Stimulated activated CD8-positive, alpha-beta memory T cell treated with anti-CD3 and anti-CD28 coated beads, Interleukin-2, amount 100 ng/mL, for 1 hour (primary cell): ENCODE measurements at places on chromosomes 16 and 17.

DNA sequence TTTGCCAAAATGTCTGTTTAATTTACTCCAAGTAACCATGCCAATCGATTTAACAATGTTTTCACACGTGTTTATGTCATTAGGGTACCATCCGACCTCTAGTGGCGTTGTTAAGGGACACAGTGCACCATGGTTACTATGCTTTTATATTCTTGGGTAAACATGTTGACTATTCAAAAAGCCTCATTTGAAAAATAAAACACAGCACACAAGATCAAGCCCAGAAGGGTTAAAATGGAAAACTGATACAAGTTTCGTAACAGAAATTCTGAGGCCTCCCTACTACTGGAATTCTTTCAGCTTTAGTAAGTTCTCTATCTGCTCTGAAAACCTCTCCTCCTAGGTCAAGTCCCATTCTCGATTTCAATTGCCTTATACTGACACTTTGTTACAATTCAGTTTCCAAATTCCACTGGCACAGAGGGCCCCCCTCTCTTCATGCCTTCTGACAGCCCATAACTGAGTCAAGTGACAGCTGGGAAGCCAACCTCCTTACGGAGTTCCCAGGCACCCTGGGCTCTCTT is 2.1 kb downstream of the CFAP20 start:
- no peak for DNase-seq

DNA sequence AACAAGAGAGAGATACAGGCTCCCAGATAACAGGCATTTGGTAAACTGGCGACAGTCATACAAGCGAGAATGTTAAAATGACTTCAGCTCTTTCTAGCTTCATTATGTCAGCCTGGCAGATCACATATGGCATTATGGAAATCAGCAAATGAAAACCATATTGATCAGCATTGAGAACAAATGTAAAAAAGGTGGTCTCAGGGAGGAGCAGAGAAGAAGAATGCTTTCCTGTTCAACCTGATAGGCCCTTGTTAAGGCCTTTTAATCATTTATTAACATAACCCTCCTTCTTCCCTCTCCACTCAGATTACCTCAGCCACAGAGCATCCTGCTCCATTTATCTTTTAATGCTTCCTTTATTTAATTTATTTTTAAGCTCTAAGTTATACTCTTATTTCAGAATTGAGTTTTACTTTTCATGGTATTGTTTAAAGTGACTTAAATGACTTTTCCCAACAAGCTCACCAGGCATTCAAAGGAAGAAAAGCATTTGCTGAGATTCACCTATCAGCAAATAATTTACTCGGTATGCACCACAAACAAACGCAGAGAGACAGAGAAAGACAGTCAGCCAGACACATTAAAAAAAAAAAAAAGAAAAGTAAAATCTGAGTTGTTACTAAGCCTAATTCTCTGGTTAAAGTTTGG is 243.9 kb upstream of the TBX2 start:
- no peak for DNase-seq

- no peak for DNase-seq
These were observed 52.5 kb downstream of the SMPD3 start for GRCh38 chr16:68395815-68396214.

DNA sequence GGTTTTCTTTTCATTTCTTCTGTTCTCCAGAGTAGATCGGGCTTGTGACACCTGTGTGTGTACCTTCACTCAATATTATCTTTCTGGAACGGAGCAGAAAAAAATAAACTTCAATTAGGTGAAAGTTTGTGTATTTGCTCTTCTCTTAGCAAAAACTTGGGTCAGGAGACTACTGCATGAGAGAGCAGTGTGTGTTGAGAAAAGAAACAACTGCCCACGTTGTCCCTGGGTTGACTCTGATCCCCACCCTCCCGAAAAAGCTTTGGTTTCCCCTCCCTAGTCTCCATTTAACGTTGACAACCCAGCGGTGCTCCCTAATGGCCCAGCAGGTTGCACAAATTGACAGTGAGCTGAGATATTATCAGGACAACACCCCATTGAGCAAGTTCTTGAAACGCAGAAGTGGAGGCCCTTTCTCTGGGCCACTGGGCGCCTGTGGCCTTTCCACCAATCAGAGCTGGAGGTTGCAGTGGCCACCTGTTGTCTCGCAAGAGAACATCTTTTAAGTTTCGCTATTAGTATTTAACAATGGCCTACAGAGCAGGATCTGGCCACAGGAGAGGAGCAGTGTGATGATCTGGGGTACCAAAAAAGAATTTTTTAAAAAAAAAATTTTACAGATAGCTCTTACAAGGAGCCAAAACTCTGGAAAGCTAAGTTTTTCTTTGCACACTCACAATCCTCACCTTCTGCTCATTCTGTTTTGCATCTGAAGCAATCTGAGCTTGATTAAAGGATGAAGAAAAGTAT is 1.5 kb upstream of the TOX3 start:
- DNase-seq: no peak

DNA sequence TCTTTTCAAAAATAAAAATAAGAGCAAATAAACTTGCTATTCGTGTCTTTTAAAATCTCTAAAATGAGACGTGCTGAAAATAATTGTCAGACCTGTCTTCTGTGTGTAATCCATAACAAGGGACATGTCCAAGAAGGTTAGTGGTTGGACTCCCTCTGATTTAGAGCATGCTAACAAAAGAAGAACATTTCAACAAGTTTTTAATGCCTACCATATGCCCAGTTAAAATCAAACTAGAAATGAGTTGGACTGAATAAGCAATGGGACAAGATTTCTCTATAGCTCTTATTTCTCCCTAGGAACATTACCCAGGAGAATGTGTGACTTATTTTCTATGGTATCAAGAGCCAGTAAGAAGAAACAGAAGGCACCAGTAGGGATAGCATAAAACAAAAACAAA is 689.7 kb upstream of the SOX9 start:
- DNase-seq: no peak

- DNase-seq: no peak
These were observed 51.3 kb downstream of the MEAK7 start for GRCh38 chr16:84453061-84453752.

DNA sequence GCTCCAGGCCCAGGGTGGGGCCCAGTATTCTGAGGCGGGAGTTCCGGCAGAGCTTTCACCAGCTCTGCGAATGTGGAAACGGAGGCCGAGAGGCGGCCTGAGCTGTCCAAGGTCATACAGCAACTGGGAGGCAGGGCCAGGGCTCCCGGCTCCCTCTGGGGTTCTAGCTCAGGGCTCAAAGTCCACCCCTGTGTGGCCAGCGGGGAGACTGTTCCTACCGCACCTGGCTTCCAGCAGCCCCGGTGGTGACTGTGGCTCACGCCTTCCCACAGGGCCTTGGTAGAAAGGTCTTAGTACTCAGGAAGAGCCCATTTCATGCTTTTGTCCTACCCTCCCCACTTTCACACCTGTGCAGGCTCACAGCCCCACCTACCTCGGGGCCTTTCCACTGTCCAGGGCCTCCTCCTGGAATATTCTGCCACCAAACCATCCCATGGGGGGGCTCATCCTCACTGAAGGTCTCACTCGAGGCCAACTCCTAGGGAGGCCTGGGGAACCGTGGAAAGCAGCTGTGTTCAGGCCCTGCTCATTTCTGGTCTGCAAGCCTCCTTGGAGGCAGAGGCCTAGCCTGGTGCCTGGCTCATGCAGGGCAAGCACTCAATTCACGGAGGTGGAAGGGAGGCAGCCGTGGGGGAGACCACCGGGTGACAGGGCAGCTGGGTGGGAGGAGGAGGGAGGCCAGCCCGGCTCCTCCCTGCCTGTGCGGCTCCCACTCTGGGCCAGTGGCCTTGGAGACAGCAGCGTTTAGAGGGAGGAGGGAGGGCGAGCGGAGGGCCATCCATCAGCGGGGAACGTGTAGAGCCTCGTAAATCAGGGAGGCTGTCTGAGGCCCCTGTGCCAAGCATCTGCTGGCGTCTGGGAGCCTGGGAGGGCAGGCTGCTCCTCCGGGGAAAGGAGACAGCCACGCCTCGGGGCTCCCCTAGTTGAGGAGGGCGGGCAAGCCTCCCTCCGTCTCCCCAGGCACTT is 12.7 kb upstream of the DOC2B start:
- no peak for DNase-seq

DNA sequence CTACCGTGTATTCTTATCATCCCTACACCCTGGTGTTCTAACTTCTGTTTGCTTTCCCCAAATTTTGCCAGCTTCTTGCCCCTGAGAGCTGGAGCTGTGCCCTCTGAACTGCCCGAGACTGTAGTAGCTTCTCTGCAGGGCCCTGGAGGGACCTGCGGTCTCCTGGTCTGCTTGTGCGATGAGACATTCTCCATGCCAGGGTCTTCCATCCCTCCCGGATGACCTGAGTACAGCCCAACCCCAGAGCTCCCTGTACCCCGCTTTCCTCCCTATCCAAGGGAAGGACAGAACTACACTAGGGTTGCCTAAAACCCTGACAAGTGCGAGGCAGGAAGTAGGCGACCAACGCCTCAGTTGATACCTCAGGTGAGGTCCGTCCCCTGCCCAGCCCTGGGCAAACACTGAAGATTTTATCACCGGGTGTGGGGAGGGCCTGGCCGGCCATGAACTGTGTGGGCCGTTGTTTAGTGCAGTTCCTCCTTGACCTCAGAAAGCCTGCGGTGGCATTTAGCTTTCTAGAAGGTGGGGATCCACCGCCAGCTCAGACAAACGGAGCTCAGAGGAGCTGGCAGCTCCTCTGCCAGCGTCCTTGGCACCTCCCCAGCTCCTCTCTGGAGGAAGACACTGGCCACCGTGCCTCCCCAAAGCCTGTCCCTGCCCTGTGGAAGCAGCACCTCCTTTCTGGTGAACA is 13.7 kb downstream of the CANT1 start:
- DNase-seq: no peak

DNA sequence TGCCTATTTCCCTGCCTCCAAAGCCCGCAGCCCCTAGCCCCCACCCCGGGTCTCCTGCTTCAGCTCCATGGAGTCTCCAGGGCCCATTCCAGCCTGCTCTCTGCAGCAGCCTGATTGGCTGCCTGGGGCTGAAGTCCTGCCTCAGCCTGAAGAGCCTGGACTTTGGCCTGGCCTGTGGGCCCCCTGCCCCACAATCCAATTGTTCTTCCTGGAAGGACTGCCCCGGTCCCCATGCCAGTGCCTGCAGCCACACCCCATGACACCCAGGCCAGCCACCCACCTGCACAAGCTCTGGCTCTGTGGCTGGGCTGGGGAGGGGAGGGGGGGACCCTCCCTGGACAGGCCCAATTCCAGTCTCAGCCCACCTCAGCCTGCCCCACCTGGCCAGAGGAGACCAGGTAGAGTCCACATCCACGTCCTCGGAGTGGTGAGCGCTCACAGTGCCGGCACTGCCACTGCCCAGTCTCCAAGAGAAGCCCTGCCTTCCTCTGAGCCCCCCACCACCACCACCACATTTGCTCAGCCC is 12.3 kb downstream of the ENPP7 start:
- no peak for DNase-seq

- no peak for DNase-seq
These were observed 6.8 kb downstream of the ANKFY1 start for GRCh38 chr17:4256952-4257351.

DNA sequence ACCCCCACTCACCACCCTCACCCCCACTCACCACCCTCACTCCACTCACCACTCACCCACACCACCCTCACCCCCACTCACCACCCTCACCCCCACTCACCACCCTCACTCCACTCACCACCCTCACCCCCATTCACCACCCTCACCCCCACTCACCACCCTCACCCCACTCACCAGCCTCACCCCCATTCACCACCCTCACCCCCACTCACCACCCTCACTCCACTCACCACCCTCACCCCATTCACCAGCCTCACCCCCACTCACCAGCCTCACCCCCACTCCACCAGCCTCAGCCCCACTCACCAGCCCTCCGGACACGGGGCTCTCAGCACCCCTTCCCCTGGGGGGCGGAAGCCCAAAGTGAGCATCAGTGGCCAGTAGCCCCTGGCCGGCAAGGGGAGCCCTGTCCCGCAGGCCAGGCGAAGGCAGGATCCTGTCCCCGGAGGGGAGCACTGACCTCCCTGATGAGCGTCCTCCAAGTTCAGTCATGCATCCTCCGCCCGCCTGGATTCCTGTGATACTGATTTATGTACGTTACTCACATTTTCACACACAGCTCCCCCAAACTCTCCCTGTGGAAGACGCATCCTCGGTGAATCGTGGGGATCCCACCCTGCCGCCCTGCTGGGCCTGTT is 18.0 kb upstream of the C1QTNF8 start:
- DNase-seq: no peak

DNA sequence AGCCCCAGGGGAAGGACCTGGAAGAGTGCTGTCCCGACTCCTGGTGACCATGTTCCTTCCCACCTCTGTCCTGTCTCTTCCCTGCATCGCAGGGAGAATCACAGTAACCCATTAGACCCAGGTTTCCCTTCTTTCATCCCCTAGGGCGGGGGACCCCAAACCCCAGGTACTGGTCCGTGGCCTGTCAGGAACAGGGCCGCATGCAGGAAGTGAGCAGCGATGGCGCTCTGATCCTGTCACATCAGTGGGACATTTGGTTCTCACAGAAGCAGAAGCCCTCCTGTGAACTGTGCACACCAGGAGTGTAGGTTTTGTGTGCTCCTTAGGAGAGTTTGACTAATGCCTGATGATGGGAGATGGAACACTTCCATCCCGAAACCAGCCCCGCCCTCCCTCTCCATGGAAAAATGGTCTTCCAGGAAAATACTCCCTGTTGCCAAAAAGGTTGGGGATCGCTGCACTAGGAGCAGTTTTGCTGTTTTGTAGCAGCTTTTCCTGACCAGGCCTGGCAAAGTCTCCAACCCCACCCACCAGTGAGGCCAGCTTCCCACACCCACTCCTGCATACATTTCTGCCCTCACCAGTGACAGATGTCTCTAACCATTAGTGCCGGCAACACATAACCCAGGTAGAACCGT is 10.5 kb downstream of the MNT start:
- no peak for DNase-seq

DNA sequence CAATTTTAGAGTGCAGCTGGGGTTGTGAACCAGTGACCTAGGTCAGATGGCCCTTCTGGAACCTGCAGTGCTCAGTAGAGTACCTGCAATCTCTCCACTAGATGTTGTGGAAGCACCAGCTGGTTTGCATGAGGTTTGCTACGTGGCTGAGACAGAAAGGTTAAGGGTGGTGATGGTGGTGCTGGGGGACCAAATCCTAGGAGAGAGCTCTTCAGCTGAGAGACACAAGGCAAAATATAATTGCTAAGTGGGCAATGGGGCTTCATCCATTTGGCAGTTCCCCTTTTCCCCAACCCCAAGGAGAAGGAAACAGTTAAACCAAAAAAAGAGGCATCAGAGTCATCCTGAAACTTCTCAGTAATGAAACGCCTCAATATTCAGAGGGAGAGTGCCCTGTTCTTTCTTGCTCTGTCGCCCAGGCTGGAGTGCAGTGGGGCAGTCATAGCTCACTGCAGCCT is 13.9 kb downstream of the ITPRIPL2 start:
- no peak for DNase-seq

DNA sequence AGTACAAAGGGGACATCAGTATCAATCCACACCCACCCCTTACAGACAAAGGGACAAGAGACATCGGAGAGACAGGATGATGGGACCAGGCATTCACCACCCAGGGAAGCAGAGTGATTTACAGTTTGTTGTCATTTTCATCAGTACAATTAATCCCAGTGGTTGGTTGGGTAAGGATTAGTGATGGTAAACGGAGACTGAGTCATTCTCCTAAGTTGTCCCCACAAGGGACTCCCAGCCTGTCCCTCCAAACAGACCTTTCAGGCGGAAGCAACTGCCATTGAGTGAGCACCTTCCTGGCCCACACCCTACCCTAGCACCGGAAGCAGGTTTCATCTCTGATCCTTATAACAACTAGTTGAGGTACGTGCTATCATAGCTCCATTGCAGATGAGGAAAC is 11.2 kb downstream of the PPL start:
- no peak for DNase-seq

GRCh38 chr17:77148077-77148939 is 7.5 kb downstream of the SEC14L1 start:
- DNase-seq: no peak

- DNase-seq: no peak
These were observed 9.2 kb upstream of the NF1 start for GRCh38 chr17:31085563-31085962.

GRCh38 chr16:22671301-22672076 is 142.5 kb upstream of the HS3ST2 start:
- no peak for DNase-seq
